Hepatic stellate cell (primary cell): ENCODE measurements at places on chromosomes 16 and 17.
A peak's percentile ranks its signal among the peaks of the same experiment; 100 is the strongest.

DNA sequence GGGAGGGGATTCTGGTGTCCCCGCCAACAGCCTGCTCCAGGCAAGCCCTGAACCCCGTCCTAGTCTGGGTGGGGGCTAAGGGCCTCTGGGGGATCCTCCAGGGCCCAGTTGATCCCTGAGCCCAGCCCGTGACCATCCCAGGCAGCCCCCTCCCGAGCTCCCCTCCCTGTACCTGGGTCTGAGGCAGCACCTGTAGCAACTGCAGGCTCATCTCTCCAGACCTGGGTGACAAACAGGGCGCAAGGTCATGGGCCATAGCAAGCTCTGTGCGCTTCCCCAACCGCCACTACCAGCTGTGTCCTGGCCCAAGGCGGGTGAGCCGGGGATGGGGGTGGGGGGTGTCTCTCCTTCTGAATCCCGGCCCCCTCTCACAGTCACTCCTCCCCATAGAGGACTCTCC lies 10.6 kb downstream of the CNGB1 start:
- no peak for DNase-seq

GRCh38 chr17:7882068-7882467 lies 6.5 kb upstream of the CHD3 start:
- no peak for DNase-seq

GRCh38 chr17:50420419-50421112 lies 5.5 kb upstream of the ACSF2 start:
- DNase-seq, result no peak

GRCh38 chr16:56041556-56042140 lies 149.6 kb upstream of the GNAO1 start:
- DNase-seq, result peak; percentile 6

DNA sequence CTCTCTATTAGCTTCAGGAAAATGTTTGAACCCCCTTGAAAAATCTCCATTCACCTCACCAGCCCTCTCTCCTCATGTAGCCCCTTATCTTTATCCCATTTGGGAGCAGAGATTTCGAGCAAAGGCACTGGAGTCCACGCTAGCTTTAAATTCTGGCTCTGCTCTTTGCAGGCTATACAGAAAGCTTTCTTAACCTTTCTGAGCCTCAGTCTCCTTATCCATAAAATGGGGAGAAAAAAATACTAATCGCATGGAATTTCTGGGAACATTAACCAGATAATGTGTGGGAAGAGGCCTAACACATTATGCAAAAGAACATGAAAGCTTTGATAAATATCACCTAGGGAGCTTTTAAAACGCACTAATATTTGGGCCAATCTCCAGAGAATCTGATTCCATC lies 476.3 kb upstream of the CDH5 start:
- DNase-seq, result no peak

DNA sequence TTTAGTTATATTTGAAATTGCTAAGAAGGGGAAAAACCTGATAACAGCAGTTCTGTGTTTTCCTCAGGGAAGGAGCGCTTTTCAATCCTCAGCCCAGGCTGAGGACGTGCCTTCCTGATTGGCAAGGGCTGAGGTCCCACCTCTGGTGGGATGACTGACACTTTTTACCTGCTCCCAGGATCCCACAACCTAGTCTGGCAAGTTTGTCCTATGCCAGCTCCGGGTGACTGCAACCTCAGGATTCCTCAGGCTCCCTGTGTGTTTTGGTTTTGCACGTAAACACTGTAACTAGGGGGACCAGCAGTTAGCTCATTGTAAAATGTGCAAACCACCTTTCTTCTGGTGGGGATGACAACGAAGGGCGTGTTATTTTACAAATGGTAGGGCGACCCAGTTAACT lies 7.5 kb downstream of the MARCHF10 start:
- DNase-seq, result no peak
